ENCODE measurements at places on chromosomes 11 and 22.

DNA sequence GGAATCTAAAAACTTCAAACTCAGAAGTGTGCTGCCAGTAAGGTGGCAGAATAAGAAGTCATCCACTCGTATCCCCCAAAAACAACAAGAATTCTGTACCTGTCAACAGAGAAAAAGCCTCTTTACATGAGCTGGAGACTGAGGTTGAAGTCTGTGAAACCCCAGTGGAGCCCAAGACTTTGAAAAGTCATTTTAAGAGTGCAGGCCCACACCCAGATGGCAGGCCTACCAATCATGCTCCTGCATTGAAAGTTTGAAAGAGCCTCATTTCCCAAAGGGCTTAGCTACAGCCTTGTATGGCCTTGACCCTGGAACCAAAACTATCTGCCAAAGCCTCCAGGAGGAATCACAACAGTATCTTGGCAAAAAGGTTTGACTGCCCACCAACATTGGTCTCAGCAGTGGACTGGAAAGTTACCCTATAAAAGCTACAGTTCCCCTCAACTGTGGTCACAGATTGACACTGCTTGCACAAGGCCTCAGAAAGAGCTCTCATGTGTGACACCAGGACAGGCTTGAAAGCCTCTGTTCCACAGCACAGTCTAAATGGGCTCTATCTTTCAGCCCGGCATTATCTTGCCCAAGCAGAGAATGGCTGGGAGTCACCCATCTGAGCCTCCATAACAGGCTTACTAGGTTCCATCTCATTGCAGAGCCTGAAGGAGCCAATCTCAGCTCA lies 47.7 kb downstream of the SLC22A9 start:
- no peak for DNase-seq

DNA sequence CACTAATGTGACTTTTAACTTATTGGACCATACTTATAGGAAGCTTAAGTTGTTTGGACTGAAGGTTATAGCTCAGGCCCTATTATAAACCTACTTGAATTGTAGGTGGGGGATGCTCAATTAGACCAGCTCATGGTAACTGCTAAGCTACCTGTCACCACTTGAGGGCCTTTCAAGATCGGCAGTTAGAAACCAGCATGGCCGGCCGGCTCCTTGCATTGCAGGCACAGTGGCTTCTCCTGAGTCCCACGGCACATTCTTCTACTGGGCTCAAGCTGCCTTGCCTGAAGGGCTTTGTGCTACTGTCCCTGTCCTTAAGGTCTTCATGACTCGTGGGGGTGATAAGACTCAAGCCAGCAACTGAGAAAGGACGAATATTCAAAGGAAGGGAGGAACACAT lies 70.8 kb downstream of the TBC1D22A start:
- no peak for DNase-seq

DNA sequence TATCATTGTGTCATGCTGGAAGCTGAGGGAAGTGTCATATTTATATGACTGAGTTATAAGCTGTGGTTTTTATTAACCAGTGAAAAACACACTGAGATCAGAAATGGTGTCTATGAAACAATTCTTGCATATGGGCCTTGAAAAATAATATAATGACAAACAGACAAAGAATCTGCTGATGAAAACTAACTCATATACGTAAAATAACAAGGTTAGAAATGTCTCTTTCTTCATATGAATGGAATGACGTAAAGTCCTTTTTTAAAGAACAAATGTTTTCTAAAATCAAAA lies 48.8 kb upstream of the PHF21B start:
- DNase-seq = no peak

GRCh38 chr11:128678024-128678423 lies 15.8 kb upstream of the FLI1 start:
- DNase-seq = no peak

GRCh38 chr11:116144387-116144958 lies 628.3 kb downstream of the BUD13 start:
- no peak for DNase-seq

DNA sequence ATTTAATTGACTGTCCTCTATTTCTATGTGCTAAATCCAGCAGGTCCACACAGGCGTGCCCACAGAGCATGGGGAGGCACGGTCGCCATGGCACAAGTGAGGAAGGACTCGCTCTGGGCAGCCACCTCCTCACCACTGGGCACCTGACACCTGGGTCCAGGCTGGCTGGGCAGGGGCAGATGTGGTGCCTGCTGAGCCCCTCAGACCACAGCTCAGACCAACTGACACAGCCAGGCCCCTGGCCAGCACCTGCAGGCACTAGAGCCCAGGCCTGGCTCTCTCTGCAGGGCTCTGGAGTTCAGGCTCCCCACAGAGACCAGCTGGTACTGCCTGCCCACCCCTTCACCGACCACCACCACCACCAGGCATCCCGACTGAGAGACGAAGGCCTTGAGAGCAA lies 27.9 kb downstream of the LINC01488 start:
- no peak for DNase-seq

DNA sequence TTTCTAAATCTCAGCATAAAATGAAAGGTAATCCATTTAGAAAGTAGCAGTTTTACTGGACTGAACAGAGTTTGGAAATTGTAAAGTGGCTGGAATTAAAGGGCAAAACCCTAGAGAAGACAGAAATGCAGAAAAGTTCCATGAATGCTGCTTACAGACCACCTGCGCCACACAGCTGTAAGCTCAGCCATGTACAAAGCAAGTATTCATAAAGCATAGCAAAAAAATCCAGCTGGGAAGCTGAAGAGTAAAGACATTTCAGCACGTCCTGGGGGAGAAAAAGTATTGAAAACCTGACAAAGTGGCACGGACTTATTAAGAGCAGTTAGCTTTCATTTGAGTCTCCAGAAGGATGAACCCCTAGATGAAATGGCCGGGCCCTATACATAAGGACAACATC lies 220.1 kb upstream of the CNTN5 start:
- DNase-seq = no peak
